ENCODE measurements at places on chromosomes 11 and 22.

DNA sequence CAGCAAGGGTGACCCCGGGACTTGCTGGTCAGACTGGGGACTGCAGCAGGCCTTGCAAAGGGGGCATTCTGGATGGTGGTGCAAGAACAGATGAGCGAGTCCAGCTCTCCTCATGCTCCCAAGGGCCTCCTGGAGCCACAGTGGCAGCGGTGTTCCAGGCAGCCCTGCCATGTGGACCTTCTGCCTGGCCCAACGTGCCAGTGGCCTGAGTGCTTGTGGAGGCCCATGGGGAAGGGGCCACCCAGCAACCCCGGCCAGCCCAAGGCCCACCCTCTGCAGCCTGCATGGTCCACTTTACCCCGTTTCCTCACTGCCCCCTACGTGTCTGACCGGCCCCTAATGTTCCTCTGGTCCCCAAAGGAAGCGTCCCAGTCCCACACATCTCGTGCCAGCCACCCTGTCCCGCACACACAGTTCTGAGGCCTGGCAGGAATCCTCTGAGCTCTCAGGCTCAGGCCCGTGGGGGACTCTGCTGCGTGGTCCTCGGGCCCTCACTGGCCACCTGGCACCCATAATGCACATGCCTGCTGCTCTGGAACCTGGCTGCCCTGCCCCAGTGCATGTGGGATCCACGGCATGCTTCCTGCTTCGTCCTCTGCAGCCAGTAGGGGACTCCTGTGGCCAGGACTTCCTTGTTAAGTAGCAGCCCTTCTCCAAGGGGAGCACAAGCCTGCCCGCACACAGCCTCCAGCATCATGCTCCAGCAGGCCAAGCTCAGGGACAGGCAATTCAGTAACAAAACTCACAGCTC lies 85.5 kb downstream of the DGCR2 start:
- DNase-seq = no peak

DNA sequence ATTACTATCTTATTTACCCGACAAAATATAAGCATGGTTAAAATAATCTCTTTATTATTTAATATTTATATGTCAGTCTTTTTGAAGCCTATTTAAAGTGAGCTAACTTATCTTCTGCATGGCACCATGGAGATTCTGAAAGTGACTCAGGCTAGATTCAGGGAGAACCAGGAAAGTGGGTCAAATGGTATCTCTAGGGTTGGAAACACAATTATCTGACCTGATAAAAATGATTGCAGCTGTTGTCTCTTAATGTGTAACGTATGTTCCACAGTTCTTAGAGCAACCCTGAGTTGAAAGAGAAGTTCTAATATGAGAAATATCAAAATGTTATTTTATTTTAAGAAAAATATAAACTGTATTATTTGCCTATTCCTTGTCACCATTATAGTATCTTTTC lies 143.1 kb upstream of the CARD18 start:
- DNase-seq = no peak

- DNase-seq = no peak
Measured at GRCh38 chr11:43917851-43918250, 24.6 kb upstream of the C11orf96 start.

- no peak for DNase-seq
Measured at GRCh38 chr22:25564979-25565677, 653 bp downstream of the GRK3 start.

DNA sequence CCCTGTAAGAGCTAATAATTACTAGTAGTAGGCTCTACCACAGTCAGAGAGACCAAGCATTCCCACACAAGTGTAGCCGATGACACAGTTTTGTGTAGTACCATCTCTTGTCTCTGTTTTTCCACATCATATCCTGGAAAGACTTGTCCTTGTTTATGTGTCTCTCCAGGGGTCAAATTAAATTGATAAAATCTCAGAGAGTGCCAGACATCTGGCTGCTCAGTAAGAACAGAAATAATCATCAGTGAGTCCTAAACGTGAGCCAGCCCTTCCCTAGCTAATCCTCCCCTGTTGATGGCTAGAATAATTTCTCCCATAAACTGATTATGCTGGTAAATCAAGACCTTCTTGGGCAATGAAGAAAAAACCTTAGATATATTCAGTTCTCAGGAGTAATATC lies 111.4 kb upstream of the GRAMD1B start:
- DNase-seq = no peak

GRCh38 chr11:96254087-96254486 lies 88.9 kb downstream of the MAML2 start:
- no peak for DNase-seq

GRCh38 chr22:48595511-48595905 lies 1232.2 kb downstream of the BRD1 start:
- no peak for DNase-seq

DNA sequence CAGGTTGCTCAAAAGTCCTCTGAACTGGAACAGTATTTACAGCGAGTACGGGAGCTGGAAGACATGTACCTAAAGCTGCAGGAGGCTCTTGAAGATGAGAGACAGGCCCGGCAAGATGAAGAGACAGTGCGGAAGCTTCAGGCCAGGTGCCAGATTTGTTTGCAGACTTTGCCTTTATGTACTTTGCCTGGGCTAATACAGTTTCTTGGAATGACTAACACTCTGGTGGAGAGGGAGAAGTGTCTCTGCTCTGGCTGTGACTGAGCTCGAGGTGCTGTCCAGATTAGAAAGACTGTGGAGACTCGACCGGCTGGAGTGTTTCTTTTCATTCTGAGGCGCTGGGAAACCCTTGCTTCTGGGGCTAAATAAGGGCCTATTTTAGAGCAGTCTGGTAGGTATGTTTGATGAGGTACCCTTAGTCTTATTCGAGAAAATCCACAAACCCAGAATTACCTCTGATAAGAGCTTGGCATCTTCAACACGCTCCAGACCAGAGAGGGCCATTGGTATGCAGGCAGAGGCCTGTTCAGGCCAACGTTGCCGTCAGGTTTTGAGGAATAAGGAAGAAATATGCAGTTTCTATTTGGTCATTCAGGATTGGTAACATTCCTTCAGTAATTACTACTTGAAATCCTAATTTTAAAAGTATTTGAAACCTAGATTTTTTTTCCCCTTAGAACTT lies 76.5 kb downstream of the SWAP70 start:
- DNase-seq = no peak

- no peak for DNase-seq
Measured at GRCh38 chr22:36811094-36811800, 5.6 kb downstream of the PVALB start.

- no peak for DNase-seq
Measured at GRCh38 chr11:19817870-19818269, 105.2 kb downstream of the NAV2 start.

GRCh38 chr11:61140416-61140815 lies 20.8 kb downstream of the VPS37C start:
- DNase-seq = no peak

- DNase-seq = peak; percentile 18
Measured at GRCh38 chr22:44931077-44931540, 78.7 kb downstream of the PHF21B start.

DNA sequence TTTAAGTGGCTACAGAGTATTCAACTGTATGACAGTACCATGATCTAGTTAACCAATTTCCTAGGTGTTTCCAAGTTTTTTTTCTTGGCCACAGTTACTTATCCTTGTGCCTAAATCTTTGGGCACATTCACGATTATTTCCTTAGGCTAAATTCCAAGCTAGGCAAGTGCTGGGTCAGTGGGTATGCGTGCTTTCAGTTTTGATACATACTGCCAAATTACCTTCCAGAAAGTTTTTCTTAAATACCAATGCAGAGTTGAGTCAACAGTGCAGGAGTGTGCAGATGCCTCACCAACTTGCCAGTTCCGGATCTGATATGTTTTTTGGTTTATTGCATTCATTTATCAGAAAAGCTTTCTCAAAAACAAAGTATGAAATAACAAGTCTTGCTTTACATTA lies 67.9 kb upstream of the OR4B1 start:
- no peak for DNase-seq

GRCh38 chr11:43984519-43985385 lies 42.3 kb downstream of the C11orf96 start:
- DNase-seq = no peak

DNA sequence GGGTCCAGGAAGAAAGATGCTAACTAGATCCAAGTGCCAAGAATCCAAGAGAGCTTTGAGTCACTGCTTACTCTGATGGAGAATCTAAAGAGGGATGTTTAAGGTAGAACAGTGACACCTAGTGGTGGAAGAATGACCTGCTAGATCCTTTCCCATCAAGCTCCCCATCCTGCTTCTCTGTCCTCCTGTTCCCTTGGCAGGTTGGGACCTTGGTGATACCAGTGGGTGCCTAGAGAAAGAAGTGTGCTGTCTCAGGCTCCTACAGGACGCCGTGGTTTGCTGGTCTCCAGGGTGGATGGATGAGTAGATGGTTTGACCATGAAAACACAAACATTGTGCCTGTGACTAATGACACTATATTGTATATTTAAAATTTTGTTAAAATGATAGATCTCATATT lies 383.7 kb downstream of the TMEM135 start:
- no peak for DNase-seq

- DNase-seq = no peak
Measured at GRCh38 chr11:16403448-16403803, 47.1 kb upstream of the SOX6 start.

DNA sequence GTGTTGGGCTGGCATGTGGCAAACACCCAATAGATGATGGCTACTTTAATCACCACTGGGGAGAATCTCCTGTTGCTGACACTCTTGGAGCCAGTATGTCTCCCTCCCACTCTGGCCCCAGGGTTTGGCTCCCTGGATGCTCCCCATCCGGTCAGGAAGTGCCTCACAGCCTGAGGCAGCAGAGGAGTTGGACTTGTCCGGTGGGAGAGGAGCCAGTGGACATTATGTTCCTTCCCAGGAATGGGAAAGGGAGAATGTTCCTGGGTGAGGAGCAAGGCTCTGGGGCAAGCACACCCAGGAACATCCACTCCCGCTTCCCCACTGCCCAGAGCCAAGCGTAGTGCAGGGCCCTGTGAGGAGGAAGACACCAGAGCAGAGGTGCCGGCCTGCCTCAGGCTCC lies 84.6 kb upstream of the NAV2 start:
- no peak for DNase-seq

- no peak for DNase-seq
Measured at GRCh38 chr11:34335331-34335730, 22.5 kb downstream of the ABTB2 start.

Measured in amygdala (tissue), 56 donors.